ENCODE measurements at places on chromosomes 6 and 20.

DNA sequence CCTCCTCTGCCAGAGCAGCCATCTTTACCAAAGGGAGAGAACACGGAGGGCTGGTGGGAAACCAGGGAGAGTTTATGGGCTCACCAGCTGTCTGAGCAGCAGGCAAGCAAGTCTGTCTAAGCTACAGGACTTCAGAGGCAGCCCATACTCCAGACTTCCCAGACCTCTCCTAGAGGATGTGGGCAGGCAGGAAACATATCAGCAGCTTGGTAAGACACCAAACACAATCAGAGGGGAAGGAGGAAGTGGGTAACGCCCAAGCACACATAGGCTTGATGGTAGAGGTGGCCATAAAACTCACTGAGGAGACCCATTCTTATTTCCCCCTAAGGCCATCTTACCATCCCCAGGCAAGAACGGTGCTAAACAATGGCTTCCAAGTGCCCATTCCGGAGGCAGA is 143.1 kb upstream of the ARID1B start:
- DNase-seq, result no peak

DNA sequence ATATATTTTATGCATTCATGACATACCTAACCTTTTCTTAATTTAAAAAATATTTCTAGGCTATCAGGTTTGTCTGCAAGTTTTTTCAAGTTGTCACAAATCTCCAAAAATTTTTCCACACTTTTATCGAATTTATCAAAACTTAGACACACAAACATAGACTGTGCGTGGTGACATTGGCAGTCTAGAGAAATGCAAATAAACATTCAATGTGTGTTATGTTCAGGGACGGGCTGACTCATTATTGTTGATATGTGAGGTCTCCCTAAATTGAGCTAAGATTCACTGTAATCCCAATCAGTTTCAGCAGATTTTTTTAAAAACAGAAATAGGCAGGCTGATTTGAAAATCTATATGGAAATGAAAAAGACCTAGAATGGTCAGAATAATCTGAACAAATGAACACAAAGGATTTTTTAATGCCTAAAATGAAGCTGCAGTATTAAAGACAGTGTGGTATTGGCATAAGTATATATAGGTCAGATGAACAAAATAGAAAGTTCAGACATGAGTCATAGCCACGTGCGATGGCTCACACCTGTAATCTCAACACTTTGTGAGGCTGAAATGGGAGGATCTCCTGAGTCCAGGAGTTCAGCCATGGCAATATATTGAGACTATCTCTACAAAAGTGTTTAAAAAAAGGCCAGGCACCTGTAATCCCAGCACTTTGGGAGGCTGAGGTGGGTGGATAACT is 19.2 kb downstream of the BLTP3A start:
- DNase-seq, result no peak

GRCh38 chr20:34894723-34895122 is 18.3 kb downstream of the ACSS2 start:
- no peak for DNase-seq

DNA sequence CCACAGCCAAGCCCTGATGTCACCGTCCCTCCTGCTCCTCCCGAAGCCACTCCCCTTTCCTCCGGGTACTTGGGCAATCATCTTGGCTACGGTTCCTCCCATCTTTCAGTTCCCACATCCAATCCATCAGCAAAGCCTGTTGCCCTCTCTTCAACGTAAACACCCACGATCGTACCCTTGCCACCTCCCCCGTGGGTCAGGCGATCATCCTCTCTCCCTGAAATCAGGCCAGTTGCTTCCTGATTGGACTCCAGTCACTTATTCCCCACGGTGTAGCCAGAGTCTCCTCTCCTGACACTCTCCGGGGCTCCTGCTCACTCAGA is 44.5 kb downstream of the SULF2 start:
- no peak for DNase-seq

DNA sequence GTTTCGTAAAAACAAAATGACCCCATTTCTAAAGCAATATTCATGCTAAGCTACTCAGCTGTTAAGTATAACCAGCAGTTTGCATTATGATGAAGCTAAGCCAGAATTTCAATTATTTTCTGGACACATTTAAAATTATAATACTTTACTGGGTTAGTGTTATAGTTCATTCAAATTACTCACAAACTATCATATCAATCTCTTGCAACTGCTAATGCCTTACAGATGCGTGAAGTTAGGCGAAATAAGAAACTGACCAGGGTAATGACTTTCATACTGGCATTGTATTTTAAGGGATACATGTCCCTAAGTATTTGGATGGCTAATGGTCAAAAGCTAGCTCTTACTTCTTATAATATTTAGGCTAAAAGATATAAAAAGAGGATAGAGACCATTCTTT is 249.6 kb downstream of the TSHZ2 start:
- no peak for DNase-seq

Measured in activated T-helper 1 cell treated with anti-CD3 and anti-CD28 coated beads, Interleukin-12 subunit alpha, Interleukin-12 subunit beta, Interleukin-2, Interleukin-4 antibody, amounts not matched to agents 30 ng/mL and 10 ng/mL and 1 ng/mL, durations not matched to agents 14 hours and 24 hours and 36 hours (primary cell).